ENCODE measurements at places on chromosomes 7 and 10.

GRCh38 chr7:158375034-158375433, 212.6 kb downstream of the PTPRN2 start:
- no peak for DNase-seq

- no peak for DNase-seq
Observed at GRCh38 chr7:134820778-134821177, 41.3 kb downstream of the CALD1 start.

GRCh38 chr10:114719311-114719710, 61.2 kb upstream of the ABLIM1 start:
- no peak for DNase-seq

GRCh38 chr10:86932674-86933073, 24.7 kb downstream of the MMRN2 start:
- DNase-seq, result no peak

DNA sequence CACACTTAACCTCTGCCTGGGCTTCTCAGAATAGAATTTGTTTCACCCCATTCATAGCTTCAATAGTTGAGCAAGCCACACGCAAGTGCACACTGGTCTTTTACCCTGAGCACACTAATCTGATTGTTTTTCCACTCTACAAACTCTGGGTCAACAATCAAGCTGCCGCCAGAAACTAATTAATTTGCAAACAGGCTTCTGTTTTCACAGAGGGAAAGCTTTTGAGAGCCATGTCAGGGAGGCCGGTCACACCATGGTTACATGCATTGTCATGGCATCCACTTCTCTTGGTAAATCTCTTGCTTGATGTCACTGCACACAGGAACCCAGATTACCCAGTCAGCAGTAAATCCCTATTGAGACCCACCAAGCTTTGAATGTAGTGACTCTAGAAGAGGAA, 154.2 kb downstream of the SEMA3A start:
- DNase-seq, result no peak

DNA sequence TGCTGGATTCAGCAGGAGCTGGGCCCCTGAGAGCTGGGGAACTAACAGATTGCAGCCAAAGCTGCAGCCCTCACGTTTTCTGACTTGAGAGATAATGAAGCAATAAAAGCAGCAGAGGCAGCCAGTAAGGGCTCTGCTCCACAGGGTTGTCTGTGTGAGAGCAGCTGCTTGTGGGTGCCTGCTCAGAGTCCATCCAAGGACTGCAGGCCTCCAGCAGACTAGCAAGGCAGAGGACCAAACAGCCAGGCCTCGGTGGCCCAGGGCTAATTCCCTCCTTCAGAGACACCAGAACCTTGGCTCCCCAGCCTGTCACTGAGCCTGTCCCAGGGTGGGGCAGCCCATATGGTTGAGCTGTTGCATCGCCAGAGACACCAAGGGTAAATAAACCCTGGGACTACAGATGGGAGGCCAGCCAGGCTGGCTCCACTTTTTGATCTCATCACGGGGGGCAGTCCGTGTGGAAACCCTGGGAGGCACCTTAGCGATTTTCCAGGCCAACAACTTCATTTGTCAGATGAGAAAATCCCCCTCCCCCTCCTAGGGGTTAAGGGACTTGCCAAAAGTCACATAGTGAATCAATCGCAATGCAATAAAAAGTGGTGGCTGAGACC, 229.2 kb downstream of the WDR11 start:
- no peak for DNase-seq

- DNase-seq, result no peak
Observed at GRCh38 chr10:94042001-94042833, 48.5 kb downstream of the PLCE1 start.

DNA sequence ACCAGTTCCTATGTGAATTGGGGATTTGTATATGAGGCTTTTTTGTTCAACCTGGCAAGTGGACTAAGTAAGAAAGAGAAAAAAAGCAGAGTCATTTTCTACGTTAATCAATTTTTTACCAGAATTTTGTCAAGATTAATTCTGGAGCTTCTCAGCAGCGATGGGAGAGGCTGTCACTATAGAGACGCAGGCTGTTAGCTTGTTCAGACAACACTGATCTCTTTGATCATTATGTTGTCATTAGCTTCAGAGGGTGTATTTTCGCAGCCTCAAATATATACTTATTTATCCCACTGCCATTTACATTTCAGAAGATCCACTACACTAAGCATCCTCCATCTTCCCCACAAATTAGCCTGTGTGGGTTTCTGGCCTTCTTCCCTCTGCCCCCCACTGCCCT, 196.7 kb upstream of the PFKP start:
- no peak for DNase-seq

GRCh38 chr7:5356751-5357119, 66.9 kb downstream of the TNRC18 start:
- no peak for DNase-seq

DNA sequence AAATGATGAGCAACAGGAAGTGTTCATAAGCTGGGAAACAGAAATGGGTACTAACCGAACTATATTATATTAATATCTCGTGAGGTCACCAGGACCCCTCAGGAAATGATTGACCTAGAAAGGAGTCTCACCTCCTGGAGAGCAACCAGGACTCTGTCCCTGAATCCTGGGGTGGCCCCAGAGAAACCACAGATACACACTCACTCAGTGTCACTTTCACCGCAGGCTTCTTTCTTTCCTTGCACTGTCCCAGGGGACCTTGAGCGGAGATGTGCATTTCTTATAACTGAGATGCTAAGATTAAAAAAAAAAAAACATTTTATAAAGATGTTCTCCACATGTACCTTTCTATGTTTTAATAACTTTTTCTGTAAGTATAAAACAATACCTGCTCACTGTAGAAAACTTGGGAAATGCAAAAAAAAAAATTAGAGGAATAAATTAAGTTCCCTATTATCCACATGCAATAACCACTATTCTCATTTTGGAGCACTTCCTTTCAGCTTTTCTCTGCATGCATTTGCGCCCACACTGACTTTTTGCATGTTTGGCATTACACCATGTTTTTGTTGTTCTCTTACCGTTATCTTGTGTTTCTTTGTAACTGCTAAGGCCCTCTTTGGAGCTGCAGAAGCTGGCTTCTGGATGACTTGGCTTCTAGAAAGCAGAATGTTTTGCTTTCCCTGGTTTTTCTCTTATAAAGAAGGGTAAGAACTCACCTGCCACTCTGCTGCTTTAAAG, 15.0 kb downstream of the NOD1 start:
- DNase-seq, result no peak

DNA sequence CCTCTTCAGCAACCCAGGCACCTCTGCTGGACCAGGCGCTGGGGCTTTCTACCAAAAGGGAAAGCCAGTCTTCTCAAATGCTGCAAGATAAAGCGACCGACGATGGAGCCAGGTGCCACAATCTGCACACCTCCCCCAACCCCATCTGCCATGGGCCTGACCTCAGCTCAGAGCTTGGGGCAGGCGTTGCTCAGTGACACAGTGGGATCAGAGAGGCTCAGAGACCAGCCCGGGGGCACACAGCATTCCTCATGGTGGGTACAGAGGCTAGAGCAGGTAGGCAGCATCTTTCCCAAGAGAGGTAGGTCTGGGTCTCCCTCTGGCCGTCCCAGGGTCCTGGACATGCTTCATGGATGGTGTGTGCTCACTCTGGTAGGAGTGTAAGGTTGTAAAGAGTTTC, 56.3 kb downstream of the ZMIZ1 start:
- DNase-seq, result no peak

DNA sequence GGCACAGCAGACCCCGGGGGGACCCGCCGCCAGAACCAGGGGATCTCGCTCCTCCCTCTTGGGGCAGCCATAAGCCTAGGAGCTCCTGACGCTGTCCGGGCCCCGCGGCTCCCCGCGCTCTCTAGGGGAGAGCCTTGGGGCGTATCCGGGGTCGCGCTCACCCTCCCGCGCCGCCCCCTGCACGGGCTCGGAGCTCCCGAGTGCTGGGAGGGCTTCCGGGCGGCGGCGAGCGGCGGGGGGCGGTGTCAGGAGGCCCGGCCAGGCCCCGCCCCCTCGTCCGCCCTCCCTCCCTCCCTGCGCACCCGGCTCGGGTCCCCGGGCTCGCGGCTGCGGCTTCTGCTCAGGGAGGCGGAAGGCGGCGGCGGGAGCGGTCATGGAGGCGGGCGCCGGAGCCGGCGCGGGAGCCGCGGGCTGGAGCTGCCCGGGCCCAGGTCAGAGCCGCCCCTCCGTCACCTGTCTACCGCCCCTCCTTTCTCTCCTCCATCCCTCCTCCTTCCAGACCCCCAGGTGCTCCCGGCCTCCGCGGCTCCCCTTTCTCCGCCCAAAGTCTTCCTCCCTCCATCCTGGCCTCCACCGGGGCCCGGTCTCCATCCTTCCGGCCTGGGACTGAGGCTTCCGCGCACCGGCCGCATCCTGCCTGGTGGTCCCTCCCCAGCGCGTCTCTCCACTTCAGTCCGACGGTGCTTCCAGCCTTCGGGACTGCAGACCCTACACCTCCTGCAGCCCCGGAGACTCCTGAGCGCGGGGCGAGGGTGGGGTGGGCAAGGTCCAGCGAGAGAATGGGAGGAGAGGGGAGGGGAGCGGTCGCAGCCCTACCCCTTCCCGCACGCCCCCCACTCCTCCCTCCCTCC, at the start of gene CCDC136:
Gene CCDC136, plus strand, starts transcription at position 848 of the 851 bp plus-strand sequence. CDS start 444 bp downstream, outside the sequence.
- DNase-seq, result peak; percentile 79

DNA sequence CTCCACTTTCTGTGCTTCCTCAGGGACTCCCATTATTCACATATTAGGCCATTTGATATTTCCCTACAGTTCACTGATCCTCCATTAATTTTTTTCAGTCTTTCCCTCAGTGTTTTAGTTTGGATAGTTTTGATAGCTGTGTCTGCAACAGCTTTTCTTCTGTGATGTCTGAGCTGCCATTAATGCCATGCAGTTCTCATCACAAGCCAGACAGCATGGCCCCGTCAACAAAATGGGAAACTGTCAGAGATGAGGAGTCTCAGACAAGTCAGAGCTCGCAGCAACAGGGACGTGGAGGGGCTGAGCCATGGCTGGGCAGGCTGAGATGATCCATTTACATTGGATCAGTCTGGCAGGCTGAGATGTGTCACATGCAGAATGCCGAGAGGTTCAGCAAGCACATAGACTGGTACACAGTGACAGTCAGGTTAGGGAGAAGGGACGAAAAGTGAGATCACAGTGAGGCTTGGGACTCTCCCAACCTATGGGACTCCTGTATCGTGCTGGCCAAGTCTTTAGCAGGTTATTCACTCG, 65.4 kb downstream of the NPS start:
- no peak for DNase-seq

GRCh38 chr7:118477036-118477435, 252.5 kb downstream of the ANKRD7 start:
- DNase-seq, result no peak

GRCh38 chr10:100793055-100793454, 47.7 kb downstream of the PAX2 start:
- DNase-seq, result no peak

DNA sequence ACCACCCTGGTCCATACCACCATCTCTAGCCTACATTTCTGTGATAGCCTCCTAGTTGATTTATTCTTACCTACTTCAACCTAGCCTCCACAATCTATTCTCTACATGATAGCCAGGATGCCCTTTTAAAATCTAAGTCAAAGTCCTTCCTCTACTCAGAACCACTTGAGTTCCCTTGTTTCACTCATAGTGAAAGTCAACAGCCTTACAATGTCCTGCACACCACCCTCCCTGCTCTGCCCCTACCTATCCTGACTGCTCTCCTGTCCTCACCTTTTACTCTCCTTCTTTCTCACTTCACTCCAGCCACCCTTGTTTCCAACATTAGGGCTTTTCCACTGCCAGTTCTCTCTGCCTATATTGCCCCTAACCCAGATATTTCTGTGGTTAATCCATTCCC, 146.7 kb downstream of the GRM3 start:
- DNase-seq, result no peak

GRCh38 chr10:74282151-74282847, 131.3 kb downstream of the ADK start:
- no peak for DNase-seq

GRCh38 chr10:104317726-104318299, 20.5 kb downstream of the ITPRIP start:
- no peak for DNase-seq

DNA sequence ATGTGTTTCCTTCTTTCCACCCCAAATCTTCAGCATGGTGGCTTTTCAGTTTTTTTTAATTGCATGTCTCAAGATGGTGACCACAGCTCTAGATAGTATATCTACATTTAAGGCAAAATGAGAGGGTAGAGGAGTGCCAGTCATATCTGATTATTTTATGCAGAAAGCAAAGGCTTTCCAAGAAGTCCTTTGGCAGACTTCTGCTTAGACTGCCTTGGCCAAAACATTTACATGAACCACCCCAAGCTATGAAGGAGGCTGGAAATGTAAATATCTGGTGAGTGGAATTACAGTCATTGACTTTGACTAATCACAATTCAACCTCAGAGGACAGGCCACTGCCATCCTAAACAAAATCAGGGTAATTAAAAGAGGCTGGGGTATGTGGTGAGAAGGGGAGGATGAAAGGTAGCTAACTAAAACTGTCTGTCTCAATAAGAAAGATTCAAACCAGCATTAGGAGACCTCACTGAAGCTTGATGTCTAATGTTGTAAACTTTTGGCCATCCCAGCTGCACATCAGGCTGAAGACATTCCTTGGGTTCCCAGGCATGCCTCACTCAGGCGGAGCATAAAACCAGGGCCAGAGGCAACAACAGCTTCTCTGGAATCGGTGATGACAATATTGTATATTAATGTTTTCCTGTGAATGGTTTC, 53.4 kb downstream of the PPP1R3C start:
- DNase-seq, result no peak

DNA sequence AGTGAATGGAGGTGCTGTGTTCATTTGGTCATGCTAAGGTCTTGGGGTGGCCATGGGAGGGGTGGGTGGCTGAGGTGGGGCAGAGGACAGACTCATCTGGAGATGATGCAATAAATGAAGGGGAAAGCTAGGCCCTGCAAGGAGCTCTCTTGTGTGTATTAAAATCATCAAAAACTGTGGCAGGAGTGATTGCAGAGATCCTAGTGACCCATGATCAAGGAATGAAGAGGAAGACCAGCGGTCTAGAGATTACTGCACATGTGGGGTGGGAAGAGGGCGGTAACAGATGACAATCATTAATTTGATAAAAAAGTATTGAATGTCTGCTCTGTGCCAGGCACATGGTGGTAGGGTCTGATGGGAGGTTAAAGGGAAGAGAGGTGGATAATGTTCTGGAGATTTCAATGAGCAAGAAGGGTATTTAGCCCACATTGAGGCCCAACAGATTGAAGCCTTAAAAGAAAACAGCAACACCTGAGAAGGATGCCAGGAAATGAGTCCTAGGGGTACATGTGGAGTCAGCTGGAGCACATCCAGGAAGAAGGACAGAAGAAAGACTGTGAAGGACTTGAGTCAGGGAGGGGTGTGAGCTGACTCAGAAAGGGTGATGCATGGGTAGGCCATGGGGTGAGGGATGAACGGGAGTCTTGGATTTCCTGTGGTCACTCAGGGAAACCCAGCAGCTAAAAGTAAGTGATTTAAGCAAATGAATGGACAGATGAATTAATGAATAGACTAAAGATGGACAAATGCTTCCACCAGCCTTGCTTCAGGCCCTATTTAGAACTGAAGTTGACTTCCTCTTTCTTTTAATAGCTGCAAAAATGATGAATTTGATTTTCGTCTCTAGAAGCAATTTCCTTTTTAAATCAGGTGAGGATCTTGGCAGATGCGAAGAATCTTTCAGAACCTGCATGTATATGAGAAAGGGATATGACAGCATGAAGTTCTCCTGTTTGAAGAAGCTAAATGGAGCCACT, 83.1 kb upstream of the IGFBP3 start:
- no peak for DNase-seq
